ENCODE measurements at places on chromosomes 6 and 20. TPM values are rescaled to one million over a fixed set of nuclear protein-coding genes. Genes with fewer than 3 reads are reported as not detected.
A peak's percentile ranks its signal among the peaks of the same experiment; 100 is the strongest.

DNA sequence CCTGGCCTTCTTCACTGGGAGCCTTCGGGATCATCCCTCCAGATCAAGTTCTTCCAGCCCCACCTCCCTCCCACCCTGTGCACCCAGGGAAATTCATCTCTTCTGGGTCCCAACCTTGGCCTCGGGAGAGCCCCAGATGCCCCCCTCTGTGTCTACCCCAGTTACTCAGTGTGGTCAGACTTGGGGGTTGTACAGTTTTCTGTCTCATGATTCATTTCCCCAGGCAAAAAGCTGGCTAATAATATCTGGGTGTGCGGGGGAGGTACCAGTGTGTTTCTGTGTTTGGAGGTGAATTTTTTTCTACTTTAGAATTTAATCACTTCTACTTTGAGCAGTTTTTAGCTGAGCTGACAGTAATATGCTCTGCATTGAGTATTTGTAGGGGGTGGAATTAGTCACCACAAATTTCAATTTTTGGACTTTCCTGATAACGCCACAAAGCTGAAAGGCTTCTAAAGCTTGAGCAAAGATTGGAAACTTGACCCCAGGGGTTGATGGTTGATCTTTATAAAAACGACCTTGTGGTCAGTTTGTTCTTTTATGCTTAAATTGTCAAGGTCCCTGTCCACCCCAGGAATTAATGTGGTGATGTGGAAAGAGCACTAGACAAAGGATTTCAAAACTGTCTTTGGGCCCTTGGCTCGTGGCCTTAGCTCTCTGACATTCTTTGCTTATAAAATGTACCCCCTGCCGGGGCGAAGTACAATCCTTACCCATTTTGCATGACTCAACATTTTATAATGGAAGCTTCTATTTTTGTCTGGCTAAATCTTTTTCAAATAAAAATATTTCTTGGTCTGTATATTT lies 284.7 kb upstream of the TAB2 start:
- DNase-seq, result peak; percentile 67

SLC2A10 gene
- total RNA-seq, result 0.08 TPM

- DNase-seq, result no peak
These were observed 85.3 kb upstream of the FOXP4 start for GRCh38 chr6:41460742-41461336.

LY6G6D gene
- not detected for total RNA-seq

- DNase-seq, result no peak
These were observed 14.8 kb downstream of the GJA1 start for GRCh38 chr6:121450242-121450641.

DNA sequence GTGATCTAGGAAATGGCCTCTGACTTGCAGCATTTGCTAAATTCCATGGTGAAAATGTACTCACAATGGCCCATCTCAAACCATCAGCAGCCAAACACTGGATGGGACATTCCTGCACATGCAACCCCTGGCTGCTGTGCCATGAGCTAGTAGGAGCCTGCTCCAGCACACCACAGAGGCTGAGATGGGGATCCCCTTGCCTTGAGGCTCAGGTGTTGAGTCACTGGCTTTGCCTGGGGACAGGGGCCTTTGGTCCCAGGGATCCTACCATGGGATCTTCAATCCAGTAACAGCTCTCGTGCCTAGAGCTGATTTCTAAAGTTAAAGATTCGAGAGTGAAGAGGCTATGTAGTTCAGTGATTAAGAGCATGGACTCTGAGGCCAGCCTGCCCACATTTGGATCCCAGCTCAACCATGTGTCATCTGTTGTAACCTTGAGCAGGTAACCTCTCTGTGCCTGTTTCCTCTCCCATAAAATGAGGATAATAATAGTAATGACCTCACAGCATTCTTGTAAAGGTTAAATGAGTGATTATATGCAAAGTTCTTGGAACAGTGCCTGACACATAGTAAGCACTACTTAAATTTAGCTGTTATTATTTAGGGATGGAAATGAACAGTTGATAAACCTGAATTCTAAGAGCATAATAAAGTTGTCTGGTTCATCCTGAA lies 16.4 kb downstream of the FOXQ1 start:
- DNase-seq, result no peak

GJA1 gene
- 0.06 TPM for total RNA-seq

CRYBG1 gene
- total RNA-seq, result 20.4 TPM

DNA sequence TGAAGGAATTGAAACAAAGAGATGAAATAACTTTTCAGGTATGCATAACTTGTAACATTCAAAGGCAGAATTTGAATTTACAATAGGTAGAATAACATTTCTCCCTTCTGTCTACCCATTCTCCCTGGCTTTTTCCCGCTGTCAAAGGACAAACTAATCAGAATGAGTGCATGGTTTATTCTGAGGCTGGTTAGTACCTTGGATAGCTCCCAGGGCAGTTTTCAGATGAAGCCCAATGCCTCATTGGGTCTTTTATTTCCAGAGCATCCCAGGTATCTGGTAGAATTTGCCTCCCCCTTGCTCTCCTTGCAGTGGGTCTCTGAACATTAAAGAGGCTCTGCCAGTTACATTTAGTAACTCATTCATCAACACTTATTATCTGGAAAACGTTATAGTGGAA lies 665.5 kb downstream of the BCKDHB start:
- no peak for DNase-seq

ADGRG6 gene
- 2.4 TPM for total RNA-seq

DNA sequence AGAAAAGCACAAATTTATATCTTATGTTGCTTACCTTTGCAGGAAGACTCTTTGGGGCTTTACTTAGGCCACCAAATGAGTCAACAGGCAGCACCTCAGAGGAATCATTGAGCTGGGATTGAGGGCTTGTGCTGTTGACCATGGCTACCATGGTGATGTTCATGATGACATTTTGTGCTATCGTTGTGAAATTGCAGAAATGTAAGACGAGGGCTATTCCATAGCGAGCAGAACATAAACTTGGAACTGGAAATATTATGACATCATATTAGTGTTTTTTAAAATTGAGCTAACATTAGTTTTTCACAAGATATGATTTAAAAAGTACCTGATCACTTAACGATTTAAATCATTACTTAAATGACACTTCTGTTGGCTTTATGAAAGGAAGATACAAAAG lies 11.8 kb downstream of the SLC17A3 start:
- no peak for DNase-seq

DNA sequence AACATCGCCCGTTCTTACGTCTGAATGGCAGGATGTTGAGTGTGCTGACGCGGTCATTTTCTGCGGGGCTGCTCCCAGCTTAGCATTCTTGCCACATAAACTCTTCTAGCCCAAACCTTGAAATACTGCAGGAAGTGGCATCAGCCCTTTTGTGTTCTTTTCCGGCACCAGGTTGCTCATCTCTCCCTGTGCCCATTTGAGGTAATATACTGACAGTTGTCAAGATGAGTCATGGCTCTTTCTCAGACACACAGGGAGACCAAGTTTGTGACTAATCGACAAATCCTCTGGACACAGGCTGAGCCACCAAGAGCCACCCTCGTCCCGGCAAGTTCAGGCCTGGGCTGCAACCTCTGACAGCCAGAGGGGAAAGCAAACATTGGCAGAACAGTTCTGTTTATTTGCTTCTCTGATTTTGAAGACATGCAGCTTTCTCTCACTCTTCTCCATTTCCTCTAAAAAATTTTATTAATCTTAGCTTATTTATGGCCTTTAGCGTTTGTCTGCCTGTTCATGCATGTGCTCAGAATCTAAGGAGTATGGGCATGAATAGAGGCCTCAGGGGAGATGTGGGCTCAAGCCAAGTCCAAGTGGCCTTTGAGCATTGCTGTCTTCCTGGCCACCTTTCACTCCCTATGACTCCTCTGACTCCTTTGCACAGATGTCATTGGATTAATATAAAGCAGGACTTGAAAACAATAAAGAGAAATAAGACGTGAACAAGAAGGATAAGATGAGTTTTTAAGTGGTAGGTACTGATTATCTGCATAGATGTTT lies 328.2 kb upstream of the JAG1 start:
- DNase-seq, result no peak

GRCh38 chr6:149320796-149321195 lies 3.3 kb downstream of the TAB2 start:
- DNase-seq, result no peak

ADGRF5 gene
- total RNA-seq, result not detected
